RKO (cell line): ENCODE measurements at places on chromosomes 4 and X.

DNA sequence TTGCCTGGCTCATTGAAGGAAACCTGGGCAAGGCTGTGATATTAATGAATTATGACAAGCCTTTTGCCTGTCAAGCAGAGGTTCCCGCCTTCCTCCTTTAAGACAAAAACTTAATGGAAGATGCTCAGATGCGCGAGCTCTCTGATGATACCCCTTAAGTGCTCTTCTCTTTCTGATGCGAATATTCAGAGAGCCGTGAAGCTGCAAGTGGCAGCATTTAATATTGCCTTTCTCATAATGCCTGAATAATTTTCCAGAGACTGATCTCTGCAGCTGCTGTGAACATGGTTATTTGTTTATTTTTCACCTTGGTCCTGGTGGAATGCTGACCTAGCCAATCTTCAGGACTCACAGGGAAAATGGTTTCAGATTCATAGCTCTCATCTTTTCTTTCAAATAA lies 251.8 kb downstream of the TENM3 start:
- DNase-seq, result no peak

GRCh38 chrX:75544786-75545185 lies 21.9 kb upstream of the ZDHHC15 start:
- no peak for DNase-seq

DNA sequence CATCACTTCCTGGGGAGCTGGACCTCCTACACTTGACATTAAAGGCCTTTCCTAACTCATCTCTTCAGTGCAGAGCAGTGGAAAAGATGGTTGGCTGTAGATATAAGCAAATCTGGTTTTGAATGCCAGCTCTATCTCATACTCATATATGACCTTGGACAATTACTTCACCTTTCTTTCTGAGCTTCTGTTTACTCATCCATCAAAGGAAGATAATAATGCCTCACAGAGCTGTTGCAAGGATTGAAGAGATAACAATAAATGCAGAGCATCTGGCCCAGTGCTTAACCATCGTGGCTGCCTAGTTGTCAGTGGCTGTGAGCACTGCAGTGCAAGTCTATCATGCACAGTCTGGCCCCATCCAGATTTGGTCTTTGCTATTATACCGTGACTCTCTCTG lies 148.1 kb upstream of the EOLA2 start:
- no peak for DNase-seq

DNA sequence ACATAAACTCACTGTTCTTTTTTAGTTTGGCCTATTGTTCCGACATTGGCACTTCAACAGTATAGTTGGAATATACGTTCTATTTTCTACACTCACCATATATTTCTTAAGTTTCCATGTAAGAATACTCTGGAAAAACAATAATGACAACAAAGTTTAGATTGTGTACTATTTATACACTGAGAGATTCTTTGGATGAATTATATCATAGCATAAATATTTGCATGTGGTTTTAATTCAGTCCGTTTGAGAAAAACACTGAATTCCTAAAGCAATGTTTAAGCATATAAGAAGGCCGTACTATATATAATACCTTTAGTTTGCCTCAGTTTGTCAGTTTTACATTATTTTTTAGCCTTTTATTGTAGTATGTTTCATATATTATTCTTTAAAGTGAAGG lies 82.4 kb downstream of the RAP1GDS1 start:
- DNase-seq, result no peak

GRCh38 chrX:107712231-107713202 lies 63.1 kb downstream of the TSC22D3 start:
- no peak for DNase-seq

- DNase-seq, result no peak
Observed at GRCh38 chr4:99043346-99043745, 45.2 kb downstream of the ADH5 start.

- DNase-seq, result no peak
Observed at GRCh38 chrX:30301208-30301607, 8.0 kb downstream of the NR0B1 start.

DNA sequence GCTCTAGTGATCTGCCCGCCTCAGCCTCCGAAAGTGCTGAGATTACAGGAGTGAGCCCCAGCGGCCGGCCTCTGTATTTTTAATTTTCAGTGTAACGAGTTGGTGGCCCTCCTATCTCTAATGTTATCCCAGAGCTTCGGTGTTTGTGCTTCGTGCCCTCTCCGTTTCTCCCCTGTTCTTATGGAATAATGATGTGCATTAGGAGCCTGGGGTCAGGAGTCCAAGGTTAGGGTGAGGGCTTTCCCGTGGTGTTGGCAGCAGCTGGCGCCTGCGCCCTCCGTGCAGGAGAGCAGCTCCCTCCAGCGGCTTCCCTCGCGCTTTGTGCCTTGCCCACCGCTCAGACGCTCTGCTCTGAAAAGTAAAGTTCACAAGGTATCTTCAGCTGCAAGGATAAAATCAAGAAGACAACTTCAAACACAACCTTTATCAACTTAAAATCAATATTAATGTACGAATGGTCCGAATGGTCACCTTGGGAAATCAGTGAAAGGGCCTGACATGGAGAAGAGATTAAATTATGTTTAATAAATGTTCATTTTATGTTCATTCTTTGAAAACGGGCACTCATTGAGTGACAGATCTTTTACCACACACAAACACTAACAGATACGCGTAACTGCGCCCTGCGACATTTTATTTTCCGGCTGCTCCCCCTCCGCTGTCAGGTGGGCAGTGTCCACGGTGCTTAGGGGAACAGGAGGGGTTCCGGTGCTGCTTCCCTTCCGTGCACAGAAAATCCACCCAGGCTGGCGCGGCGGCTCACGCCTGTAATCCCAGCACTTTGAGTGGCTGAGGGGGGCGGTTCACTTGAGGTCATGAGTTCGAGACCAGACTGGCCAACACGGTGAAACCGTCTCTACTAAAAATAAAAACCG lies 62.4 kb downstream of the TRAPPC11 start:
- DNase-seq, result no peak

DNA sequence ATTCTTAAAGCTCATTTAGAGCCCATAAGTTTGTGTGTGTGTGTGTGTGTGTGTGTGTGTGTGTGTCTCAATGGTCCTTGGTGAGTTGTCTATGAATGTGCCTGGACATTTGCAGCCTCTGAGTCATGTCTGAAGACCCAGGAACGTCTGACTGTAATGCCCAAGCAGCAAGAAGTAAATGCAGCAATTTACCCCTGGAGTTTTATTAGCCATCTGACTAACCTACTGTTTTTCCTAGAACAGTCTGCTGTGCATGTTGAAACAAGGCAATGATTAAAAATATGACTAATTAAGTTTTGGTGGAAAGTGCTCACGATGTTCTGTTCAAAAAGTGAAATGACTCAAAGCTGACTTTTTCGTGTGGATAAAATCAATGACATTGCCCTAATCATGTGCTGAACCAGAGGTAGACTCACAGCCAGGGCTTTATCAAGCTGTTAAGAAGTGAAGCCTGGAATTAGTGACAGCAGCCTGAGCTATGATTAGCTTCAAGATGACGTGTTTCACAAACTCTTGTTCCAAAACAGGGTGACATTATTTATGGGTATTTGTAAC lies 201.6 kb downstream of the CPE start:
- DNase-seq, result peak; percentile 63

GRCh38 chrX:65690057-65690855 lies 22.8 kb downstream of the MSN start:
- no peak for DNase-seq
